ENCODE measurements at places on chromosomes 2 and 18. TPM values are rescaled to one million over a fixed set of nuclear protein-coding genes. Genes with fewer than 3 reads are reported as not detected.

GRCh38 chr2:954687-955000 lies 4.0 kb downstream of the SNTG2 start:
- DNase-seq: no peak

Gene DPP4
- 20.8 TPM for total RNA-seq

Gene CELF4
- total RNA-seq: not detected

DNA sequence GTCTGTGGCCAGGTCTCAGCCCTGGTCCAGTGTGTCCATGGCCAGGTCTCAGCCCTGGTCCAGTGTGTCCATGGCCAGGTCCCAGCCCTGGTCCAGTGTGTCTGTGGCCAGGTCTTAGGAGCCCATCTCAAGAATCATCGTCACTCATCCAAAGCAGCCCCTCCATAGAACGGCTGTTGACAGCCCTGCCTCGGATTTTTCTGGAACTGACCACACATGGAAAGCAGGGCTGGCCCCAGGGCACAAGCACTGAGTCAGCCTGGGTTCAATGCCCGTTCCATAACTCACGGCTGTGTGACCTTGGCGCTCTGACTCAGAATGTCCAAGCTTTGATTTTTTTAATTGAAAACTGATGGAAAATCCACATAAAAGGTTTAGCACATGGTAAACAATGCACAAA lies 59.9 kb upstream of the SNTG2 start:
- DNase-seq: no peak

GRCh38 chr2:174561283-174561971 lies 36.2 kb downstream of the WIPF1 start:
- no peak for DNase-seq

- DNase-seq: no peak
Measured at GRCh38 chr2:75589391-75590105, 28.8 kb upstream of the EVA1A start.

DNA sequence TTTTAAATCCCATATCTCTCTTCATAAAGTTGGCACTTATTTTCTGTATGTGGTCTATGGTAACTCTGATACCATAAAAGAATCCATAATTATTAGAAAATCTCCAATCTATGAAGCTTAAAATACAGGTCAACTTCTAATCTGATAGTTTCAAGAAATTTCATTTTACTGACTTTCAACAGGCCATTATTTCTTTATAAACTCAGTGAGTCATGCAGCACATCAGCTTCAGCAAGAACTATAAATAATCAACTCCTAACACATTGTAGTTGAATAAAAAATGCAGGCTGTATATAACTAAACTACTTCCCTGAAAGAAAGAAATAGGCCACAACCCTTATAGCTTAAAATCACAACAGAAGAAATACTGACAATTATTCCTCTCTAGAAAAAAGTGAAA lies 204.3 kb upstream of the CCDC150 start:
- no peak for DNase-seq

DNA sequence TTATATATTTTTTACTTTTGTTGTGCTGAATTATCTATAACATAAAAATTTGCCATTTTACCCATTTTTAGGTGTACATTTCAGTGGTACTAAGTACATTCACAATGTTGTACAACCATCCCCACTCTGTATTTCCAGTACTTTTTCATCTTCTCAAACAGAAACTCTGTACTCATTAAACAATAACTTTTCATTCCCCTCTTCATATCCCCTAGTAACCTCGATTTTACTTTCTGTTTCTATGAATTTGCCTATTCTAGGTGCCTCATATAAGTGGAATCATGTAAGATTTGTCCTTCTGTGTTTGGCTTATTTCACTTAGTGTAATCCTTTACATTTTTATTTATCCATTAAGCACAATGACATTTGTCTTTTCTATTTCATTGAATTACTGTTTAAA lies 51.3 kb downstream of the GTF2A1L start:
- no peak for DNase-seq

Gene CCDC195
- not detected for total RNA-seq

Gene ESPNL
- total RNA-seq: not detected

DNA sequence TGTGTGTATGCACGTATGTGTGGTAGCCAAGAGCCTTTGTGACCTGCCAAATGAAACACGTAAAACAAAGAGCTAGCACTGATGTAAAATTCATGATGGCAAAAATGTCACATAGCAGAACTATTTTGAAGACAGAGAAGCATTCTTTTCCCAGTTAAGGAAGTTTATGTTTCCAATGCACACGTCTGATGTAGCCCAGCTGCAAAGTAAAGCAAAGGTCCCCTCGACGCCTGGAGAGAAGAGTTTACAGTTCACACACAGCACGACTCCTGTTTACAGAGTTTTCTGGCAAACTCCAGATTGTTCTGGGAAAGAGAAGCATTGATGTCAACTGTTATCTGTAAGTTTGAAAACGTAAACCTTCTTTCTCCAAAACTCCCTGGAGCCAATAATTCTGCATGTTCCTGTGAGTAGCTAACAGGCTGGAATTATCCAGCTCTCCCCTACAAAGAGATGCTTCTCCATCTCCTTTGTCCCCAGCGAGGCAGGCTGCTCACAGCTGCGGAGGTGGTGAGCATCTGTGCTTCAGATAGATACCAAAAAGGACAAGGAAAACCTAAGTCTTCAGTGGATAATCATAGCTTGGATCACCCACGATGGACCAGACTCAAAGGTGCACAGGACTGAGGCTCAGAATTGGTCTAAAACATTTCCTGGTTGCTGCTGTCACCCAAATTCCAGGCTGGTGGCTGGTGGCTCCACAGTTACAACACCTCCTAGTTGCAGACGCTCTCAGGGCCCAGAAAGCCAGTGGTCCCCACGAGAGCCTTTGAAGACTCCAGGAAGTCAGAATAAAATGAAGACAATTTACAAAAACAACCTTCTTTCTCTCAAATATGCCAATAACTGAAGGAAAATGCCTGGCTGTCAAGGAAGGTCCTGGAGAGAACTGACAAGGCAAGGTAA lies 87.4 kb downstream of the COL6A3 start:
- DNase-seq: no peak

- DNase-seq: no peak
Measured at GRCh38 chr2:43346602-43347567, 120.5 kb upstream of the ZFP36L2 start.

- no peak for DNase-seq
Measured at GRCh38 chr18:32093102-32093511, 1.4 kb downstream of the RNF138 start.

Gene GULP1
- total RNA-seq: not detected

DNA sequence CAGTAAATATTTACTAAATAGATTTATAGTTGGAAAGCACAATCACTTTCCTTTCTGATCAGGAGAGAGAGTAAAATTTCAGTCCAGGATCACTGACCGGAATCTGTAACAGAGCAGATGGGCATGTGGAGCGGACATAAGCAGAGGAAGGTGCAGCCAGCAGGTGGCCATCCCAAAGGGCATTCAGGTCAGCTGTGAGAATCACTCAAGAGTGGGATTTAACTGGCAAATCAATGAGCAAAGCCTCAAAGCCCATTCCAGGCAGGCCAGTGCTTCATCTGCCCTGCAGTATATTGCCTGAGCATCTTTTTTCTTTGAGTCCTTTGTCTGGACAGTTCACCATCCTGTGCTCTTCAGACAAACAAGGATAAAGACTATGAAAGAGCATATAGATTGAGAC lies 166.4 kb upstream of the SLC14A2 start:
- DNase-seq: no peak

Gene SPEG
- total RNA-seq: 1.6 TPM

Gene DYNAP
- not detected for total RNA-seq

DNA sequence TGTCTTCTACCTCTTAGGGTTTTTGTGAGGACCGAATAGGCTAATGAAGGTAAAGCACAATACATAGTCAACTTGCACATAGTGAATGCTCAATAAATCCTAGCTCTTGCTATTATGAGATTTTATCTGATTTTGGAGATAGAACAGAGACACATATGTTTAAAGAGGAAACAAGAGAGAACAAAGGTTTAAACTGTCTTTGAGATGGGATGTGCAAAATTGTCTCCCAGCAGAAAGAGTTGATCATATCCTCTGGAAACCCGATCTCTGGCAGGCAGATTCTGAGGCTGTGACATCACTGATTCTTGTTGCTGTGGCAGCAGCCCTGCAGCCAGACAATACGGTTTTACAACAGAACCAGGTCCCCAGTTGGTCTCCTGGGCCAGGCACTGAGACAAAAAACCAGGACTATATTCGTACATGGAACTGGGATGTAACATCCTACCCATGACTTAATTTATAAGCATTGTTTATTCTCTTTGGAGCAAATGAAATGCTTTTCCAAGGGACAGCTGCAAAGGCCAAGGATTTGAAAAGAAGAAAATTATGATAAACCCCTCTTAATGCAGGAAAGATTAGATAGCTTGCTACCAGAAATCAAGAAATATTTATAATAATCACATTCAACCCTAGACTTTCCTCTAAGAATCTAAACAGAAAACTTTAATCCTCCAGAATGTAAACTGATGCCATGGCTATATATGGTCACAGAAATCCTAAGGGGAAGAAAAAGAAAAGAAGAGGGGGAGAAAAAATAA lies 80.2 kb downstream of the SLC8A1 start:
- DNase-seq: no peak

- peak; percentile 46 for DNase-seq
Measured at GRCh38 chr2:157256626-157257025, 879 bp upstream of the GALNT5 start.

- no peak for DNase-seq
Measured at GRCh38 chr18:13982126-13982525, 66.8 kb upstream of the MC2R start.

DNA sequence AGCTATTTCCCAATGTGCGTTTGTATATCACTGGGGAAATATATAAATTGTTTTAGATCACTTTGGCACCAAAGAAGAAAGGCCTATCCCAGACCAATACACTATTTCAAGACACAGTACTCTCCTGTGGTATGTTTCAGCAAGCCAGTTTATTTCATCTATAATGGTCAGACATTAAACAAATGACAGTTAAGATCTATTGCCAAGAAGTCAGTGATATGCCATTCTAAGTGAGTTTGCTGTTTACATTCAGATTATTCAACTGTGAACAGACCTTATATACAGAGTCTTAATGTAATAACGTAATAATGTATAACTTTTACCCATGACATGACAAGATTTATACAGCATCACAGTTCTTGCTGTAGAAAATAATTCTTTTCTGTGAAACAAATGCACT lies 352.7 kb downstream of the CDH7 start:
- DNase-seq: no peak

Gene NEURL3
- not detected for total RNA-seq

GRCh38 chr2:14634489-14635390 lies 2.2 kb downstream of the LRATD1 start:
- DNase-seq: no peak

DNA sequence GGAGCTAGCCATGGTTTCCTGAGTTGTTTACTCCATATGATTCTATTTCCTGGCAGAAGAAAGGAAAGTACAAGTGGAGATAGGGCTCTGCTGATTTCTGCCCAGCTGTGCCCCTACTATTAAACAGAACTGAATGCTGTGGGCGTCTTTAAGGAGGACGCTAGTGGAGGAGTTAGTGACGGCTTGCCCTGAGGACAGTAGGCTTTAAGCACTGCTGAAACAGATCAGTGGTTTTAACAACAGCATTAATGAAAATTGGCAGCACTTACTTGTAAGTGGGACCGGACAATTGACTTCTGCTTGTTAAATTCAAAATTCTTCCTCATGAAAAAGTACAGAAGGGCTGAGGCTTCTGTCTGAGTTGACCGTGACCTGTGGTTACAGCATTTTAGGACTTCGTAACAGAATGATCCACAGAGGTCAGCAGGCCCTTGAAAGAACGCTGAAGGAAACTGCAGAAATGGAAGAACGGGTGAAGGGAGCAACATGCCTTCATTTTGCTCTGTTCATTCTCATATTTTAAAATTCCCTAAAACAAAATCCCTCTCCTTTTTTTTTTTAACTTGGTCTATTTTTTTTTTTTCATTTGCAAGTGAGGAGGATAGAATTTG lies 80.6 kb upstream of the CCDC195 start:
- no peak for DNase-seq

Gene SAG
- not detected for total RNA-seq

GRCh38 chr2:161763153-161763552 lies 138.9 kb downstream of the SLC4A10 start:
- DNase-seq: no peak

Gene GCG
- total RNA-seq: not detected

DNA sequence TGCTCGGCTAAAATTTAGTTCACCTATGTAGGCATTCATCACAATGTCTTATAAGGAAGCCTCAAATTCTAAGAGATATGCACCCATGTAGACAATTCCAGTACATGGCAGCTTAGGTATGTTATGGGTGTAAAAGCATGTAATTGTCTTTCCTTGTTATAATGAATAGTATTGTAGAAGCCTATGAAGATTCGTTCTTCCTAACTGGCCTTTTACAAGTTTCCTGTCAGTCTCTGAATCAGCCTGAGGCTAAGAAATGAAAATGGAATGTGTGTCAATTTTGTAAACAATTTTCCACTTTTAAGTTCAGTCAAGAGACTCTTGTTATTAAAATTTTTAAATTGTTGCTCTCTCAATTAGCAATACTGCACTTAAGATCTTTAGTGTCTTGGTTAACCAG lies 189.9 kb upstream of the GALNT5 start:
- DNase-seq: no peak

Gene EIPR1
- total RNA-seq: 38.3 TPM

Gene FBXO48
- 1.5 TPM for total RNA-seq

Gene UNC50
- 29.8 TPM for total RNA-seq

- DNase-seq: no peak
Measured at GRCh38 chr18:30999887-31000628, 42.5 kb downstream of the DSC3 start.

DNA sequence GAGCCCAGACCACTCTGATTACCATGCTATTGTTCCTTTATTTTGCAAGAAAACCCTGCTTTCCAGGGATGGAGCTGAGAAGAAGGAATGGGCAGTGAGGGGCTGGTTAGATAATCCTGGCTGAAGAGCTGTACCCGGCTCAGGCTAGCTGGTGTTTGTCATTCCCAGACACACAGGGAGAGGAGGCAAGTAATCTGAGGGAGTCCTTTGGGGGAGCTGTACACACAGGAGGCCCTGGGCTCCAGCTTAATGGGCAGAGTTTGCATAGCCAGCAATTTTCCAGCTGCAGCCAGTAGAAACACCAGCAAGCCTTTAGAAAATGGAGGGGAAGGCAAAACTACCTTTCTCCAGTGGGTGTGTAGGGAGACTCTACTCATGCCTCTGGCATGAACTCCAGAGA lies 259.3 kb downstream of the SOX11 start:
- no peak for DNase-seq

DNA sequence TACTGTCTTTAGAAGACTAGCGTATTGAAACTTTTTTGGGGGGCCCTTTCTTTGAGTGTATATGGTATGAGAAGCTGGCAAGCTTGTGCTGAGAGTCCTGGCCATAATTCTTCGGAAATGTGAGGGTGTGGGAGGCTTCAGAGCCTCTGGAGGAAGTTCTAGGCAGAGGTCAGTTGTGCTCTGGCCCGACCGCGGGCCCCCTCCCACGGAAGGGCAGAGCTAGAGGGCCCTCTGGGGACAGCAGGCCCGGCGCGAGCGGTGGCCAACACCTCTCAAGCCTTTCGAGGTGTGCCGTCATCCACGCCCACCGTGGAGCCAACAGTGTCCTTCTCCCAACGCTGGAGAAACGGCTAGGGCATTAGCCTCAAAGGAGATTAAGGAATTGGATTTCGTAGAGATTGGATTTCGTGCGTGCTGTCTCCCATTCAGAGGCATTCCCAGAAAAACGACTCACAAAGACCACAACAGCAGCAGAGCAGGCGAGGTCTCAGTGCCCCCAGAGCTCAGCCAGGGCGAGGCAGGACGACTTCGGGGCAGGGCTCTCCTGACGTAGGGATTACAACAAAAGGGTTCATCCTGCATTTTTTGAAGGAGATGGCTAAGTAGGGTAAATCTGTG lies 2.2 kb upstream of the MTCL1 start:
- no peak for DNase-seq

- DNase-seq: no peak
Measured at GRCh38 chr2:227280895-227281294, 44.2 kb upstream of the MFF start.

Data from activated naive CD8-positive, alpha-beta T cell treated with anti-CD3 and anti-CD28 coated beads for 36 hours (primary cell).